NCI-H1417 (cell line): ENCODE measurements at places on chromosomes 4 and X.

DNA sequence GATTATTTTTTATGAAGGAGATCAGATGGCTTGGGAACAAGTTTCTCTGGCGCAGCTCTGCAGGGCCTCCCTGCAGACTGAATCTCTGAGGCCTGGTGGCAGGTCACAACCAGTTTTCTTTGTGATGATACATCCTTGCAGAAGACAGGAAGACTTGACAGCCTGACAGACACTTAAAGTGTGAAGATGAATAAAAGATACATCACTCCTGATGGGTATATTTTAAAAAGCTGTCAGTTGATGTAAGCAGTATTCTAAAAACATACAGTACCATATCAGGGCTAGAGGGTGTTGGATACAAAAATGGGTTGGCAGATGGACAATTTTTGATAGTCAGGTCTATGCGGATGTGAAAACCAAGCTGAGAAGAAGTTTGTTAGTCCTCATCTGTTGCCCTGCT, 239.5 kb downstream of the LHFPL1 start:
- DNase-seq, result no peak

- no peak for DNase-seq
These were observed 833.3 kb upstream of the INTU start for GRCh38 chr4:126799416-126799815.

GRCh38 chr4:187354740-187355139, 631.1 kb upstream of the FAT1 start:
- no peak for DNase-seq

DNA sequence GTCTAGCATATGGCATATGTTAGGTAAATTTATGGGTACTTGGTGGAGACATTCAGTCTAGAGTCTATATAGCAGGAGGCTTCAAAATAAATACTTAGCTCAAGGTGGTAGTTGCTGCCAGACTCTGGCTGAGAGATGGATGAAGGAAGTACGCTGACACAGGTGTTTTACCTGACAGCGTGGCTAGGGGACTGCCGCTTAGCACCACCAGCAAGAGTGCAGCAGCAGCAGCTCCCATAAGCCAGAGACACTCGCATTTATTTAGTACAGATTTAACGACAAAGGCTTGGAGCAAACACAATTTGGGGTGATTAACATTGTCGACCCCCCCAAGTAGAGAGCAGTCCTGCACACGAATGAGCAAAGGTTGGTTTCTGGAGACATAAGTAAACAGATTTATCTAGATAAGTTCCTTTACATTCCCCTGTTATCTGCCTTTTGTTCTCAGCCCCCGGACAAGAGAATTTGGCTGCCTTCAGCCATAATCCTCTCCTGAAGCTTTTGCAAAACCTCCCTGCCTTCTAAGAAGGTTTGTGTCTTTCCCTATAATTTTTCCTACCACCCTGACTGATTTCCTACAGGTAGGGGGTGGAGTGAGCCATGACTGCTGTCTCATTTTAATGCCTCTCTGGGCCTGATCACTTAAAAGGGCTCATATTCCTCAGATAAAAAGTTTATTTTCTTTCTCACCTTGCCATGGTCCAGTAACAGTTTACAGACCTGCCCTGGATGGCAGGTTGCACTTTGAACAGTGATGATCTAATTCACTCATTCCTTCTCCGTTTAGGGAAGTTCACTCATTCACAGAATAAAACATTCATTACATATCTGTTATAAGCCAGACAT, 64.6 kb downstream of the RHOH start:
- no peak for DNase-seq

DNA sequence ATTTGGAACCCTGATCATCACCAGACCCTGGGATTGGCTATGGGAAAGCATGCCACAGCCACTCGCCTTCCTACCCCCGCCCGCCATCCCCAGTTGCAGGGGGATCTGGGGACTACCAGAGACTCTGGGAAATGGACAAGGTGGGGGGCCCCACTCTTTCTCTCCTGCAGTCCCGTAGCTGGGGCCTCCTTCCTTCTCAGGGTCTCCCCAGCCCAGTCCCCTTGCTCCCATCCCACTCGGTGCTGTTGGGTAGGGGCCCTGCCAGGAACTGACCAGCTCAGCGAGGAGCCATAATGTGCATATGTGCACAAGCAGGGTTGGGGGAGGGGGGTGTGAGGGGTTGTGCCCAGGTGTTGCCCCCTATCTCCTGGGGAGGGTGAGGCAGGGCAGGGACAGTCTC, 3.4 kb upstream of the USP11 start:
- no peak for DNase-seq

- DNase-seq, result no peak
These were observed 249.3 kb downstream of the ANKRD50 start for GRCh38 chr4:124462954-124463828.

DNA sequence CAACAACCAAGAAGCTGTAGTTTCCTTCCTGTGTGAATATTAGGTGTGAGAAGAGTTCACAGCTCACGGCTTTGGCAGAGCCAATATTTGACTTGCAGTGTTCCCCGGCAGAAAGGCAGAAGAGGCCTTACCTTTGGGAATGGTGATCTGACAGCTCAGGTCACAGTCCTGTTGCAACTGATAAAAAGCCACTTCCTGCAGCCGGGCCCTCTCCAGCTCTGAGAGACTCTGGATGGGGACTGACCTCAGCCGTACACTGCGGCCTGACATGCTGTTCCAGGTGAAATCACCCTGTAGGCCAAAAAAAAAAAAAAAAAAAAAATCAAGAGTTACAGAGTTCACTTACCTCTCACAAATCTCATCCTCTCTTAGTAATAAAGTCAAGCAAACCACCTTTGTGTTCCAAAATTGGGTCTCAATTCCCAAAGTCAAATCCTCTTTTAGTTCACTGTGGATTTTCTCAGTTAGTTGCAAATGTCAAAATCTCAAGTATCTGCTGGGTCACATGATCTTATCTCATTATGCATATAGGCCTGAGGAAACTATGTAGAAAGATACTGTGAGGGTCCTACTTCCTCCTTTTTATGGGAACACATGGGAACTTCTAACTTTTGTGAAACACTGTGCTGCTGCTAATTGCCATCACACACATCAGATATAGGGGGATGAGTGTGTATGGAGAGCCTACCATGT, 38.6 kb upstream of the AMELX start:
- no peak for DNase-seq

DNA sequence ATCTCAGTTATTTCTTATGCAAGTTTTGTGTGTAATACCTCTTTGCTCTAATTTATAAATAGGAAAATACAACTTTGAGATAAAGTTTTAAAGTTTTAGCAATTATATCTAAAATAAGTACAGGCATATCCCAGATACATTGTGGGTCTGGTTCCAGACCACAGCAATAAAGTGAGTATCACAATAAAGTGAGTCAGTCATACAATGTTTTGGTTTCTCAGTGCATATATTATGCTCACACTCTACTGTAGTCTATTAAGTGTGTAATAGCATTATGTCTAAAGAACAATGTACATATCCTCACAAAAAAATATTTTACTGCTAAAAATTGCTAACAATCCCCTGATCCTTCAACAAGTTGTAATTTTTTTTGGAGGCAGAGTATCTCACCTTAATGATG, 49.2 kb downstream of the ANAPC10 start:
- no peak for DNase-seq

DNA sequence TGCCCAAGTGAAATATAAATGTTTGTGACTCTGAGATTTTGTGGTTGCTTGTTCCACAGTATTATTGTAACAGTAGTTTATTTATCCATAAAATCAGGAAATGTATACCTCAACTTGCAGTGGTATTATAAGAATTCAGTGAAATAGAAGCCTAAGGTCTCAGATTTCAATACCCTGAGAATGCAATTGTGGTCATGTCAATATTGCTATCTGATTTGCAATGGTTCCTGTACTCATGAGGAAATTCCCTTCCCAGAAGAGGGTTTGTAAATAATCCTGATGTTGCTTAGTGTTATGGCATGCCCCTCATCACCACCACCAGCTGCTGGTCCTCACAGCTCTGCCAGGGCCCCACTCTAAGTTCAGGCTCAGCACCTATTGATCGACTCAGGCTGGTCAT, 67.8 kb downstream of the SLC34A2 start:
- DNase-seq, result no peak

DNA sequence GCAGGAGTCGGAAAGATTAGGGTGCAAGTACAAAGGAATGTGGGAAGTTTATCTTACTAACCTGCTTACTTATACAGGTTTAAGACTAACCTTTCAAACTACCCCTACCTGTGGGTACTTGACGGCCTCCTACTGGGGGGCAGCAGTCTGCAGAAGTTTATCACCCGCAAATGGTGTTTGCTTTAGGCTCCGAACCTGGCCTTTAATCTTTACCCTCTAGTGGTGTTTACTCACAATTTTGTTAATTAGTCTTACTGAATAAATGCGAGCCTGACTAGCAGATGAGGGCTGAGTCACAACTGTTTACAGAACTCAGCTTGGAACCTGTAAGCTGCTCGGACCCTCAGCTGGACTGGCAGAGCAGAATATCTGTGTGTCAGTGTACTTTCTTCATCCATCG, 204.2 kb upstream of the GPRIN3 start:
- no peak for DNase-seq

DNA sequence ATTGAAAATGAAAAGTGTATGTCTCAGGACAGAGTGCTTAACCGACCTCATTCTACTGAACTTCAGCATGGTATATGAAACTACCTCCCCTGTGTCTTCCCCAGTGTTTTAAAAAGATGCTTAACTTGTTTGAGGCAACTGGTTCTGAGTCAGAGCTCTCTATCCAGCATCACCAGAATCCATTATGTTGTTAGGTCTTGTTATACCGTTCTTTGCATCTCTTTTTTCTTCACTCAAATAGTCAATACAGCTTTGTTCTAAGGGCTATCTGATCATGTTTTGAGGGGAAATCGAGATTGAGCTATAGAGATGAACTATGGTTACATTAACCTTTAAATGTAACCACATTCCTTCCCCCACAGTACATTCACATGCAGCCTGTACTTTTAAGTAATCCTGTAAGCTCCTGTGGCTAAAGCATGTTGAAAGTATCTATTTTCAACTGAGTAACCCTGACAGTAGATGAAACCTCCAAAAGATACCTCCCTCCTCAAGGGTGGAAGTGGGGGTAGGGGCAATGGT, 514.4 kb downstream of the RPA4 start:
- DNase-seq, result no peak

DNA sequence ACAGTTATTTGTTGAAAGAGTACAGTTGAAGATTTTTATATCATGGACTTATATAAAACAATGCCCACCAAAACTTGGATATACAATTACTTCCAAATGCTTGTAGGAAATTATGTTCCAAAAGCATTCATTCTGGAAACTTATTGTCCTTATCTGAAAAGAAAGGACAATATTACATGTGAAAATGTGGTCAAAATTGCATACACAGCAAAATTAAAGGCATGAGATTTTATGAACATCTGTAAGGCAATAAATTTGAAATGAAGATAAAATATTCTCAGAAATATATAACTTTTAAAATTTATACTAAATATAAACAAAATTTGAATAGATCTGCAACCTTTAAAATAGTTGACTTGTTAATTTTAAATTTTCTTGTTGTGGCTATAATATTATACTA, 1173.8 kb downstream of the NLGN4X start:
- no peak for DNase-seq

DNA sequence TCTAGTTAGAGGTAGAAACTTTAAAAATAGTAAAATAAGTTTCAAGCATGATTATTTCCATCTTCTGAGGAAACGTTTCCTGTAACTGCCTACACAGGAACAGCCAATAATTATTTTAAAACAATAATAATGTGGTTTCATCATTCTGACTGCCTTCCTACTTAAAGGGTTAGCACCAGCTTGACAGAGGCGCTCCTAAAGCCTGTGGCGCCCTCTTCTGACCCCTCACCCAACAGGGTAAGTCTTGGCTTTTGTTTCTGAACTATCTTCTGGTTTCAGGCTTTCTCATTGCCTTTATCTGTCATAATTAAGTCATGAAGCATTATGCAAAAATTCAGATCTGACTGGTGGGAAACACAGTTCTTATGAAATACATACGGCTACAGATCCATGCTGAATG, 96.7 kb downstream of the ITM2A start:
- DNase-seq, result no peak

DNA sequence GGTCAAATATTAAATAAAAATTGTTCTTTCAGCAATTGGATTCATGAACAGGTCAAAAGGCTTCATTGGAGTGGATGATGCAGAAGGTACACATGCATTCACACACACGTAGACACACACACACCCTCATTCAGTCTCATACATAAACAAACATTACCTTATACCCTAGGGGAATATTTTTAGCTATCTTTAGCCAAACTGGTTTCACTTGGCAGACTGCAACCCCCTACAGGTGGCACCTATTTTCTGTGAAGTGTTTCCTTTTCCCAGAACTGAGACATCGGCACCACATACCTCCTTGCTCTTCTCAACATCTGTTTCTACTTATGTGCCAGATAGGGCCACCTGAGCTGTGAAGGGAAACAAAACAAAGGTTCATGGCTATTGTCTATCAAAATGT, 18.5 kb upstream of the KDR start:
- DNase-seq, result peak; percentile 41

DNA sequence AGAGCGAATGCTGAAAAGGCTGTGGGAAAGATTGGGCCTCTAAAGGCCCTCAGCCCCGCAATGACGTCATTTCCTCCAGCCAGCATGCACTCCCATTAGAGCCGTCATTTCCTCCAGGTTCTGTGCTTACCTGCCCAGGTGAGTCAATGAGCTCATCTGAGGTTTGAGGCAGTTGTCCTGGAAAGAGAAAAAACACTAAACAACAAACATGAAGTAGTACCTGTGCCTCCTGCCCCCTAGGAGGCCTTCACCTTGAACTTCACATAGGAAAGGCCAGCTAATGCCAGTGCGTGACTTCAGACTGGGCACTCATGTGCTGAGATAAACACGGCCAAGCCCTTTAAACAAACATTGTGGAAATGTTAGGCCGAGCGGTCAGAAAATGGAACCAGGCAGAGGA, 55.9 kb downstream of the FHDC1 start:
- no peak for DNase-seq

DNA sequence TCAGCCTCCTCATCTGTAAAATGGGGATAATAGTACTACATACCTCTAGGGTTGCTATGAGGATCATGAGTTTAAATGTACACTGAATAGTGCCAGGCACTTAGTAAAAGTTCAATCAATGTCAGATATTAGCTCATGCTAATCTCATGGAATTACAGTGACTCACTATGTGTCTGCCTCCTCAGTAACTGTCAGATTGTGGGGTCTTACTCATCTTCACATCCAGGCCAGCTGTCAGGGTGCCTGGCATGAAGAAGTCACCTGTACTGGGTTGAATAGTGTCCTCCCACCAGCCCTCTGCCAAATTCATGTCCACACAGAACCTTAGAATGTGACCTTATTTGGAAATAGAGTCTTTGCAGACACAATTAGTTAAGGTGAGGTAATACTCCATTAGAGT, 54.3 kb upstream of the STIM2 start:
- no peak for DNase-seq

DNA sequence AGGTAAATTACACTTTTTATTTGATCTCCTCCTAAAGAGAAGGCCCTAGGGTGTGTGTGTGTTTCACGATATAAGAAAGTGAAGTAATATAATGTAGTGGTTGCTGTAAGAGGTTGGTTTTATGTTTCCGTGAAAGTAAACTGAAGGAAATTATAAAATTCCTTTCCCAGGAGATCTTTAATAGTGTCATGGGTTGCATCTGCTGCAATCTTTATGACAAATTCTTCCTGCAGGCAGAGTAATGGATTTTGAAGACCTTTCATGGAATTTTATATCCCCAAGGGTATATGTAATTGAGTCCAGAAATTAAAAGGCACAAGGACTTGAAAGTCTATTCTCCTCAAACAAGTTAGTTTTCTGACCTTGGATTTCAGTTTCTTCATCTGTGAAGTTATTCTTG, 538.6 kb downstream of the ANKRD50 start:
- DNase-seq, result no peak
